ENCODE measurements at places on chromosomes 11 and 22.

- no peak for DNase-seq
Measured at GRCh38 chr11:121927097-121927785, 188.8 kb downstream of the BLID start.

GRCh38 chr22:23251445-23252093 is 71.3 kb downstream of the BCR start:
- DNase-seq, result no peak

DNA sequence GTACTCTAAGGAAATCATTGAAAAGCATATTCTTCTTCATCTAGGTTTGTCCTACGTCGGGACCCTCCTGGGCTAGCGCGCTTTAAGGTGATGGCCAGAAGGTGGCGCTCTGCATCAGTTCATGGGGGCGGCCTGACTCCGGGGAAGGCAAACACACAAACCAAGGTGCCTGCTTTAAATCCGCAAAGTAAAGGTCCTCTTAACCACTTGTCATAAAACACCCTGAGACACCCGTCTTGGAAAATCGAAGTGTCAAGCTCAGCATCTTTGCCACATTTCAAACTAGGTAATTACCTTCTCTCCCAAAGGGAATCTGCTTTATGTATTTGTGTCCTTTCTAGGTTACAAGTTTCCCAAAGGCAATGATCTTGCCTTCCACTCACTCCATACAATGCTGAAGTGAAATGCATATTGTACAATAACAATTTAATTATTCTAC is 33.9 kb downstream of the LMO2 start:
- DNase-seq, result peak; percentile 66

DNA sequence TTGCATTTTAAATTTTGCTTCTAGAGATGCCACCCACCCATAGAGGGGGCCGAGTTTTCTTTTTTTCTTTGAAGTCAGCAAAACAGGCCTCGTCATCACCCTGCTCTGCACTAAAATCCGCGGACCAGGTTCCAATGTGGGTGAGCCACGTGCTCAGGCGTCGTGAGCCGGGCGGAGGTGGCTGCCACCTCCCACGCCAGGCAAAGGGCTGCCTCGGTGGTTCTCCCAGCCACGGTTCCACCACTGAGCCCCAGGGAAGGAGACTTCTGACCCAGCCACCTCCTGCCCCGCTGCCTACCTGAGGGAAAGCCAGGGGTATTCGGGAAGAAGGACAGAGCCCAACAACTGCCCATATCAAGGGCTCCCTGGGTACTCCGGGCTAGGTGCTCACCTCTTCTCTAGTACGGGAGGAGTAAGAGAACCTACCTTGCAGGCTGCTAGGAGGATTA is 45.3 kb downstream of the MN1 start:
- DNase-seq, result no peak

DNA sequence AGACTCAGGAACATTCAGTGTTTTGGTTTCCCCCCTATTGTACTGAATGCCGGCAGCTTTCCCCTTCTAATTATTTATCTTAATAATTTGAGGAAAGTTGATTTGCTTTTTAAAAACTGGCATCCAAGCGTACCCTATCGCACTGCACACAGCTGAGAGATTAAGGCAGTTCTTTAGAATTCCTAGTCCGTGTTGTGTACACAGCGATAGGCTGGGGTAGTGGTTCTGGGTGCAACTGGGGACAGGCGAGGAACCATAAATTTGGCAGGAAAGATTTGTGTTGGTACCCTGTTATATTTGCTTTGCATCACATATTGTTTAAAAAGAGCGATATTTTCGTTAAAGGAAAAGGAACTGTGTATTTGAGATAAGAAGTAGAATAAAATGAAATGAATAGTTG is 39.2 kb downstream of the PTPRJ start:
- no peak for DNase-seq

GRCh38 chr11:69840371-69841169 is 21.4 kb upstream of the FGF3 start:
- no peak for DNase-seq

DNA sequence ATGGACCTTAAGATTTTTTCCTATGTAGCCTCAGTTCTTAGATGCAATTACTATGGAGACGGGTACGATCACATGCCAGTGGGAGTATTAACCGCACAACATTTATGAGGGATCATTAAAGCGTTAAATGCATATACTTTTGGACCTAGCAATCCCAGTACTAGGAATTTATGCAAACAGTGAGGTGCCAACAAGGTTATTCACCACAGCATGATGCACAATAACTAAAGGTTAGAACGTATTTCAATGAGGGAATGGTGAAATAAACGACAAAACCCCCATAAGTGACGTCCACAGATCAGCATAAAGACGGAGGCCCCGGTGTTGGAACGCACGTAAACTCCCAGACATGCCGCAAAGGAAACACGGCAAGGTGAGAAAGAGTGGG is 539 bp downstream of the SIRT3 start:
- peak; percentile 64 for DNase-seq

DNA sequence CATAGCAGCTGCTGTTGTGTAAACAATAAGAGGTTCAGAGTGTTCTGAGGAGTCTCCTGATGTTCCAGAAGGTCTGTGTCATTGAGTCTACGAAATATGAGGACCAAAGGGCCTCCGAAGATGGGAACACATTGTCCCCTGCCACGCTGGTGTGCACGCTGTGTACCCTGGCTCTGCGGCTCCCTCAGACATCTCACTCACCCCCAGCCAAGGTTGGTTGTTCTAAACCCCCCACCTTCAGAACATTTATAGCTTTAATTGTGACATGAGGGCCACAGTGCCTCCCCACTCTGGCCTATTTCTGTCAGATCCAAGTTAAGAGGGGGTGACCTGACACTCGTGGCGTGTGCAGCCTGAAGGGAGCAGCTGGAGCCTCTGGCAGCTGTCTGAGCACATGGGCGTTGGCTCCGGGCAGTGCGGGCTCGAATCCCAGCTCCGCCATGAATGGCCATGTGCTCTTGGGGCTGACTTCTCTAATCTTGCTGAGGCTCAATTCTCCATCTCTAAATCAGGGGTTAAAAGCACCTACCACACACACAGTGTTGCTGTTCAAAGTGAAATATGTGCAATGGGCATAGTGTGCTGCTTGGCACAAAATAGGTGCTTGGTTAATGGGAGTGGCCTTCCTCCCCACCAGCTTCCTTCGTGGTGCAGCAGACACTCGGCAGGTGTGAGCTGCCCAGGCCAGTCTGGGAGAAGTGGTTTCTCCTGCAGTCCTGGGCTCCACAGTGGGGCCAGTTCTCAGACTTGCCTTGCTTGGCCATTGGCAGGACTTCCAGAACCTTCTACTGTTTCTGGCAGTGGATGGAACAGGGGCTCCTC is 39.7 kb upstream of the MICAL2 start:
- DNase-seq, result no peak

GRCh38 chr11:58739725-58740430 is 8.1 kb upstream of the GLYAT start:
- no peak for DNase-seq

GRCh38 chr11:36672815-36673450 is 74.9 kb upstream of the RAG2 start:
- DNase-seq, result peak; percentile 56

DNA sequence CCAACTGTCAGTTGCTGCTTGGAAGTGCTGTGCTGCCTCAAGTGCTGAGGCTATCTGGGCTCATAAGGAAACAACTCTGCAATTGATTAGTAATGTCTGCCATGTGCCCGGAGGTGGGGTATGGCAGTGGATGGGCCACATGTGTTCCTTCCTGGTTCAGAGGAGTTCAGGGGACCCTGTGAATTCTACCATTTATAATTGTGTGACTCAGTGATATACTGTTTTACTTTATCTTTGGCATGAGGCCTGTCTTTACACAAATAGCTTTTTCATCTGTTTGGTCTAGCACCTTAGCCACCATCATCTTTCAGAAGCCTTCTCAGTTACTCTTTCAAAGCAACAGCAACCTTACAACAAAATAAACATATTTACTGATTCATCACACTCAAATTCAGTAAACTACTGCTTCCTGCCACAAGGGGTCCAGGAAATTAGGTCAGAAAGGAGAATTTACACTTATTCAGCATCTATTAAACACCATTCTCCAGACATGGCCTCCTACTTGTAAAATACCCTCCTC is 20.9 kb downstream of the DKK3 start:
- peak; percentile 18 for DNase-seq

- DNase-seq, result no peak
Measured at GRCh38 chr22:48366056-48366455, 1461.6 kb downstream of the BRD1 start.

- DNase-seq, result peak; percentile 97
Measured at GRCh38 chr22:38569972-38570778, at the start of gene DMC1. DMC1 (minus strand) TSS chr22:38570183; CDS start chr22:38568256, 1,927 bp downstream.

DNA sequence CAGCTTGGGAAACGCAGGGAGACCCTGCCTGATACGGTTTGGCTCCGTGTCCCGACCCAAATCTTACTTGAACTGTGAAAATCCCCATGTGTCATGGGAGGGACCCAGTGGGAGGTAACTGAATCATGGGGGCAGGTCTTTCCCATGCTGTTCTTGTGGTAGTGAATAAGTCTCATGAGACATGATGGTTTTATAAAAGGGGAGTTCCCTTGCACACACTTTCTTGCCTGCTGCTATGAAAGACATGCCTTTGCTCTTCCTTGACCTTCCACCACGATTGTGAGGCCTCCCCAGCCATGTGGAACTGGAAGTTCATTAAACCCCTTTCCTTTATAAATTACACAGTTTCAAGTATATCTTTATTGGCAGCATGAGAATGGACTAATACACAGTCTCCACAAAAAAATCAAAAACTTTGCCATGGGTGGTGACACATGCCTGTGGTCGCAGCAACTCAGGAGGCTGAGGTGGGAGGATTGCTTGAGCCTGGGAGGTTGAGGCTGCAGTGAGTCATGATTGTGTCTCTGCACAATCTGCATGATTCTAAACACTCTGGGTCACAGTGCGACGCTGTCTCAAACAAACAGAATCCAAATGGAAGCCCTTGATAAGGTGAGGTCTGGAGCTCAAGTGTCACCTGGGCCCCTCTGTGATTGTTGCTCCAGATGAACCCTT is 34.9 kb downstream of the SYN3 start:
- no peak for DNase-seq

- DNase-seq, result no peak
Measured at GRCh38 chr11:96213500-96213899, 129.5 kb downstream of the MAML2 start.

- no peak for DNase-seq
Measured at GRCh38 chr11:72369743-72370142, 64.6 kb downstream of the CLPB start.

DNA sequence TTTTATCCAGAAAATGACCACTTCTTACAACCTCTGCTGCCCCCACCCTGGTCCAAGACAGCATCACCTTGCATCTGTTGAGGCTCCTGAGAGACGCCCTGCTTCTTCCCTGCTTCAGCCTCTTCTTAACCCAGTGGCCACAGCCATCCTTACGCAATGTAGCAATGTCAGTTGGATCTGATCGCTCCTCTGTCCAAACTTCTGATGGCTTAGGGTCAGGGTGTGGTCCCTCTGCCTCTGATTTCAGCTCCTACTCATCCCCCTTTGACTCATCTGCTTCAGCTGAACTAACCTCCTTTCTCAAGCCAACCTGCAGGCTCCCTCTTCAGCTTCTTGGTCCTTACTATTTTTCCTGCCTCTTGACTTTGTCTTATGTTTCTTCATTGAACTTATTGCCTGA is 280.8 kb downstream of the KIRREL3 start:
- DNase-seq, result no peak

DNA sequence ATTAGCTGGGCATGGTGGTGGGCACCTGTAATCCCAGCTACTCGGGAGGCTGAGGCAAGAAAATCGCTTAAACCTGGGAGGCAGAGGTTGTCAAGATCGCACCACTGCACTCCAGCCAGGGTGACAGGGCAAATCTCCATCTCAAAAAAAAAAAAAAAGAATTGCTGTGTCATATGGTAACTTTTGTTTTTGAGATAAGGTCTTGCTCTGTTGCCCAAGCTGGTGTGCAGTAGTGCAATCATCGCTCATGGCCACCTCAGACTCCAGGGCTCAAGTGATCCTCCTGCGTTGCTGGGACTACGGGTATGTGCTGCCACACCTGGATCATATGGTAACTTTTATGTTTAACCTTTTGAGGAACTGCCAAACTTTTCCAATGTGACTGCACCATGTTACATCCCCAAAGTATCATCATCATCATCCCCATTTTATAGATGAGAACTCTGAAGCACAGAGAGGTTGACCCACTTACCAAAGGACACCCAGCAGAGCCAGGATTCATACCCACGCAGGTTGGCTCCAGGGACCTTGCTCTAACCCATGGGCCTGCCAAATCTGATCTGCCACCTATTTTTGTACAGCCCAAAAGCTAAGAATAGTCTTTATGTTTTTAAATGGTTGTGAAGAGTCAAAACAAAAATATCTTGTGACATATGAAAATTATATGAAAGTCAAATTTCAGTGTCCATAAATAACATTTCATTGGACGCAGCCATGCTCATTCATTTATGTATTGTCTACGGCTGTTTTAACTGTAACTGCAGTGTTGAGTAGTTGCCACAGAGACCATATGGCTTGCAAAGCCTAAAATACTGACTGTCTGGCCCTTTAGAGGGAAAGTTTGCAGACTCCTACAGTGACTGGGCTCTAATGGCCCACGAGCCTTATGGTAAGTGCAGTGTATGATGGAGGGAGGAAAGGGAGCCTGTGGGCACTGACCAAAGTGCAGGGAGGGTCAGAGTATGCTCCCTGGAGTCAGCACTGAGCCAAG is 45.3 kb downstream of the GDPD5 start:
- no peak for DNase-seq

- DNase-seq, result no peak
Measured at GRCh38 chr11:72350752-72351151, 83.6 kb downstream of the CLPB start.

DNA sequence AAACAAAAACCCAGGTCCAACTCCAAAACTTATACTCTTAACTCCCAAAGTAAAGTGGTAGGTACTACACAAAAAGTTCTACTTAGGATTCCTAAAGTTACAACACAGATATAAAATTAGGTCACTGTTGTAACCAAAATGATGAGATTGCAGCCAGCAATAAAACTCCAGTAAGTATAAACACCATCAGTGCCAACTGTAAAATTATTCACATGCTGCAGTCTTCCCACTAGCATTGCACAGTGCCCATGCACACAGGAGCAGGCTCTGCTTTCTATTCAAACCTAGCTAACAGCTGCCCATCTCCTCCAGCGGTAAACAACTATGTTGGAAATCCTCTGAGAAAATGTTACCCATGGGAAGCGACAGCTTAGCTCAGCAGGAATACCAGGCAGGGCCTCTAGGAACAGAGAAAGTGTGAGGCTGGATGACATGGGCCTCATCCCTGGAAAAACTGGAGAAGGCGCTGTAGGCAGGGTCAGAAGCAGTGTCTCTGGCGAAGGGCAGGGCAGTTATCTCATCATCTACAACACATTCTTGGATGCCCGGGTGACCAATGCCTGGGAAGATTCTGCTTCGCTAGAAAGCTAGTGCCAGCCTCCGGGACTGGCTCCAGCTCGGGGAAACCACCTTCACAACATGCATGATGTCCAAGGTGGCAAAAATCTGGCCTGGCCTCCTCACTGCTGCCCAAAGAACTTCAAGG is 9.1 kb downstream of the CPT1A start:
- no peak for DNase-seq

Measured in CD4-positive, alpha-beta T cell treated with Interleukin-10 for 1 hour (primary cell).